ENCODE measurements at places on chromosomes 7 and 10.

DNA sequence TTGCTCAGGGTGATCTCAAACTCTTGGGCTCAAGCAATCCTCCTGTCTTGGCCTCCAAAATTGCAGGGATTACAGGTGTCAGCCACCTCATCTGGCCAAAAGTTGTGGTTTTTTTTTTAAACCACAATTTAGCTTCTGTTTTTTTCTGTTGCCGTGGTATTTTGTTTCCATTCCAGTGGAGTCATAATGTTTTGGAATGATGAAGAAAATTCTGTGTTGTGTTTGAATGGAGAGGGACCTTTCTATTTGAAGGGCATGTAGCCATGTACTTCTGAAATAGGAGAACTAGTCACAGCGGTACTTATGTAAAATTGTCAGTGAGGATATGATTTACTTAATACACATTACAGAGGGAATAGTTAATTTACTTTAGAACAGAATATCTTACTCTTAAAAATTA lies 201.3 kb downstream of the ARL4A start:
- no peak for DNase-seq

DNA sequence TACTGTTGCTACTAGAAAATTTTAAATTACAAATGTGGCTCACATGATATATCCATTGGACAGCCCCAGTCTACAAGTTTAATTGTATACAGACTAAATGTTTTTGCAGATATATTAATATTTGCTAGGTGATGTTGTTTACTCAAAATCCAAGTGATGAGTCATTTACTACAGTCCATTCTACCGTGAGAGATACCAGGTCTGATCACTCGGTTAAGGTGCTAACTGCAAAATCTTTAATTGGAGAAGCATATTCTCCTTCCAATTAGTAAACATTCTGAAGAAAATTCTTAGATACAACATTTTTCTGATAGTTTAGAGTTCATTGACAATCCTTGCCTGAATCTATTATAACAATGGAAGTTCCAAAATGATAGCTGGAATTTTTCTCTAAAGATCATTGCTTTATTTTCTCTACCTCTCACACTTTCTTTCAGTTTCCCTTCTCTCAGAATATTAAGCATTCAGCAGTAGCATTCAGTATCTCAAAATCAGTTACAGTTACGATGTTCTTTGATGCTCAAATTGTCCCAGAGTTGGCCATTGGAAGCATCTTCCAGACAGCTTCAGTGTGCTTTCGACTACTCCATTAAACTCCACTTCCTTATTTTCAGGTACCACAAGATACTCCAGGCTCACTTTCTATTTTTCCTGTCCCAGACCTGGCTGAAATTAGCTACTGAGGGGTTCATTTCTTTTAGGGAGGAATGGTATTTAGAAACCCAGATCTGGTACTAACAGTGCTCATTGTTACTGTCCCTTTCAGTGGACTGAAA lies 2.3 kb downstream of the ABCB1 start:
- DNase-seq = no peak

GRCh38 chr10:100623521-100624230 lies 87.9 kb downstream of the HIF1AN start:
- DNase-seq = no peak

DNA sequence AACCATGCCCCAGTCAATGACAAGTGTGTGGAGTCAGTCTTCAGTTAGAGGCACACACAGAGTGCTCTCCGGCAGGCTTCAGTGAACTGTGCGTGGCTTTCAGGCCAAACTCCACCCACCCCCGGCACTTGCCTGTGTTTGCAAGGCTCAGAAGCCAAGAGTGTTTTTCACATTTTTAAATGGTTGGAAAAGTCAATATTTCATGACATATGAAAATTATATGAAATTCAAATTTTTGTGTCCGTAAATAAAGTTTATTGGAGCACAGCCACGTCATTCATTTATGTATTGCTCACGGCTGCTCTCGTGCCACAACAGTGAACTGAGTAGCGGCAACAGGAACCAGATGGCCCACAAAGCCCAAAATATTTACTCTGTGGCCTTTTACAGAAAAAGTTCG lies 104.7 kb downstream of the SFMBT2 start:
- no peak for DNase-seq

DNA sequence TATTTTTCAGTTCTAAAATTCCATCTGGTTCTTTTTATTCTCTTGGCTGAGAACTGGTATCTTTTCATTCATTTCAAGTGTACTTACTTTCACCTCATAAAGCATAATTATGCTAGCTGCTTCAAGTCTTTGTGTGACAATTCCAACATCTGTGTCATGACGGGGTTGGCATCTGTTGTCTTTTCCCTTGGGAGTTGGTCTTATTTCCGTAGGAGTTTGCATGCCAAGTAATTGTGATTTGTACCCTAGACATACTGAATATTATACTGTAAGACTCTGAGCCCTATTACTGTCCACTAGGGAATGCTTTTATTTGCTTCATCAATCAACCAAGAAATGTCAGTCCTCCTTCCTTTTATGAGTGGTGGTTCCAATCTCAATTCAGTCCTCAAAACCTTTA lies 24.6 kb upstream of the HUS1 start:
- DNase-seq = no peak

DNA sequence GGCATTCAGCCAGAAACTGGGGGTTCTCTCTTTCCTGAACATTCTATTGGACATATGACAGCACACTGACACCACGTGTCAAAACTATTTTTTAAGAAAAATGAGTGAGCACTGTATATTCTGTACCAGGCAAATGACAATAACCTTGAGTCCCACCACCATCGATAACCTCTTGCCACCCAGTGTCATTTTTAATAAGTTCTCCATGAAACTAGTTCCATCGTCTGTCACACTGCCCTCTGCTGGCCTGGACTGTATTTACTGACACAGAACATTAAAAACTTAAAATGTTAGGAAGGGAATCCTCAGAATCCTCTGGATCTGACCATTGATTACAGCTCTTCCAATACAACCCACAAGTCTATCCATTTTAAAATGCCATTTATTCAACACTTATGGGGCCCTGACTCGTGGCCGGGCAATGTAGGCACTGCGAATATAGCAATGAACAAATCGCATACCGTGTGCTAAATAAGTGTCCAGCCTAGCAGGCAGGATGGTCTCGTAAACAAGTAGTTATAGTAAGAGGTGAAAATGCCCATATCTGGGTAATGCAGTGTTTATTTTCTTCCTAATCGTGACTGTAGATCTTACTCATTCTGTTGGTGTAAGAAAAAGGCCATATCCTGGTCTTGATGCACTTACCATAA lies 35.9 kb upstream of the CACNB2 start:
- peak; percentile 25 for DNase-seq

- no peak for DNase-seq
Observed at GRCh38 chr10:123929791-123930190, 38.2 kb upstream of the CPXM2 start.

- DNase-seq = no peak
Observed at GRCh38 chr10:133022776-133023100, 65.0 kb upstream of the ADGRA1 start.
